Erythroblast (primary cell): ENCODE measurements at places on chromosomes 12 and 14.
A peak's percentile ranks its signal among the peaks of the same experiment; 100 is the strongest.

DNA sequence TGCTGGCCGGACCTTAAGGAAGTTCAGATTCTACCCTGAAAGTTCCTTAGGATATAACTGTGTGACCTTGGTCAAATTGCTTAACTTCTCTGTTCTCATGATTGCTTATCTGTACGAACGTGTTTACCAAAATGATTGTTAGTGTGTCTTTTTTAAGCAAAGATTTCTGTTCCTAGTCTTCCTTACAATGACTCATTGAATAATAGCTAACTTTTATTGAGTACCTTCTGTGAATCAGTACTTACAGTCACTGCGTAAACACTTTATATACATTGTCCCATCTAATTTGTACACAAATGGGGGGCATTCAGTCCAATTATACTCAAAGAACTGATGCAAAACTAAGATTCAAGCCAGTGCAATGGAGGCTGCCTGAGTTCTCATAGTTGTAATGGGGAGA is 4.2 kb upstream of the TMEM30B start:
- DNase-seq: no peak

DNA sequence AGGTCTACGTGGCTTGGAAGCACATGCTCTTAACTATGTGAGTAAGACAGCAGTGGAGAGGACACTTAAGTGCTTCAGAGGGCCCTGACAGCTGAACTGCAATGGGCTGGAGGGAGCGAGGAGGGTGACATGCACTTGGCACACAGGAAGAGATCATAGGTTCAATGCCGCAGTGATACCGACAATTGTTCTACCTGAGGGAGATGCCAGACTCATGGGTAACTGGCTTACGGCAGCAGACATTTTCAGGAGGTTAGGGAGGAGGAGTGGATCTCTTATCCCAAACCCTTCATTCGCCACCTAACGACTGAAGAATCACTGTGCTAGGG is 68.4 kb downstream of the NTF3 start:
- no peak for DNase-seq

DNA sequence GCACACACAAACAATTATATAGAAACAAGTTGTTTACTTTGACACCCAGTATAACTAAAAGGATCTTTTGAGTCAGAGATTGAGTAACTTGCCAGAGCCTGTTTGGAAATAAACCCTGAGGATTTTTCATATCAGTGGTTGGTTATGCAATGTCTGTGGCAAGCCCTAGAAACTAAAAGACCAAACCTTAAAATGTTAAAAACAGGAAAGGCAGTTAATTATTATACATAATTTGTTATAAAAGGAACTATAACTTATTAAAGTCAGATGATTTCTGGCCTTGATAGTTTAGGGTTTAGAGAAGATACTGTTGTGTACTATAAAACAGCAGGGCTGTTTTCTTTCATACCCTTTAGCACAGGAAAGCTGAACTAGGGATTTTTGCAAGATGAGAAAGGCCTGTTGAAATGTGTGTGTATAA is 44.1 kb downstream of the PSEN1 start:
- no peak for DNase-seq

- peak; percentile 67 for DNase-seq
These were observed 64.2 kb downstream of the PHETA1 start for GRCh38 chr12:111304642-111305071.

- no peak for DNase-seq
These were observed 385.7 kb downstream of the FUT8 start for GRCh38 chr14:65798216-65798615.

DNA sequence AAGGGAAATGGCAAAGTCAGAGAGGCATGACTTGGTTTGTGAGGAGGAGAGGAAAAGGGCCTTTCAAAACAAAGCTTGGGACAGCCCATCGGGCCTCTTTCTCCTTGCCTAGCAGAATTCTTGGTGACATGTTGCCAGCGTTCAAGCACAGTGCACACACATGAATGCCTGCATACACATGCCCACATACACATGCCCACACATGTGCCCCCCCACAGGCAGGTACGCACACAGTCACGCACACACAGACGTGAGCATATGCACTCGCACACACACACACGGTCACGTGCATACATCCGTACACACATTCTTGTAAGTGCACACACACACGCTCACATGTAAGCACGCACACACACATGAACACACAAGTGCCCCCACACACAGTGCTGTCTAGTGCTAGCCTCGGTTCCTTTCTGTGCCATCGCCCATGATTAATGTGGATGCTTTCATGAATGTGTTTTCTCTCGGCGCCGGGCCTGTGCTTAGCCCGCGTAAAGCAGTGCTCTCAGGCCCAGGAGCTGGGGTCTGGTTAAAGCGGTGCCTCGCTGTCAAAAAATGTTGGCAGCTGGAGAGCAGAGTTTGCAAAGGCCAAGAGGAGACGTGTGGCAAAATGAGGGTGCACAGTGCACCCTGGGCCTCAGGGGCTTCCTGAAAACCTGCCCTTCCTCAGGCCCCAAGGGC is 328.8 kb upstream of the DIO3 start:
- no peak for DNase-seq
